ENCODE measurements at places on chromosomes 13 and 19.

DNA sequence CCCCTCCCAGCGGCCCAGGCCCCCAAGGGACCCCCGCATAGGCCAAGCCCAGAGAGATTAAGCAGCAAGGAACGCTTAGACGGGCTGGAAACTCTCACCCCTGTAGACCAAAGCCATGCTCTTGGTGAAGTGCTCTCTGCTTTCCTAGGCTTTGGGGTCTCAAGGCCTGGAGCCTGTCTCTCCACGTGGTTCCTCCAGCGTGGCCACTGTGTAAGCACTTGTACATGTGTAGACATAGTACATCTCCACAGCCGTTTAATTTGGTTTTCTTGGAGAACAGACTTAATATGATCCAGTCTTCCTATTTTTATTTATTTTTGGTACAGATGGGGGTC, 1.1 kb downstream of the NUDT19 start:
- DNase-seq, result no peak

DNA sequence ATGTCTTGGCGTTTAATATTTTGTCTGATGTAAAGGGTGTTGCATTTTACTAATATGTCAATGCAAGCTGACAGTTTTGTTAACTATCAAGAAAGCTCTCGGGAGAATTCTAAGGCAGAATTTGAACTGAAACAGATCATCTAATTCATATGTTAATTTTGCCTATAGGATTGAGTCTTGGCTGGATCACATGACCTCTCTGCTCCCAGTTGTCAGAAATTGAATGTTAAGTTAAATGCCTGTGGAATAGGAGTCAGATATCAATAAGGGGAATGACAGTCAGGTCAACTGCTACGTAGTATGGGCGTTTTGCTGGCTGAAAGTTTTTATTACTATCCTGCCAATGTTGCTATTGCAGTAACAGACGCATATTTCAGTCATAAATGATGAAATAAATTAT, 358.5 kb downstream of the MYO16 start:
- no peak for DNase-seq

- peak; percentile 22 for DNase-seq
Measured at GRCh38 chr19:3270902-3271301, 46.4 kb downstream of the CELF5 start.

DNA sequence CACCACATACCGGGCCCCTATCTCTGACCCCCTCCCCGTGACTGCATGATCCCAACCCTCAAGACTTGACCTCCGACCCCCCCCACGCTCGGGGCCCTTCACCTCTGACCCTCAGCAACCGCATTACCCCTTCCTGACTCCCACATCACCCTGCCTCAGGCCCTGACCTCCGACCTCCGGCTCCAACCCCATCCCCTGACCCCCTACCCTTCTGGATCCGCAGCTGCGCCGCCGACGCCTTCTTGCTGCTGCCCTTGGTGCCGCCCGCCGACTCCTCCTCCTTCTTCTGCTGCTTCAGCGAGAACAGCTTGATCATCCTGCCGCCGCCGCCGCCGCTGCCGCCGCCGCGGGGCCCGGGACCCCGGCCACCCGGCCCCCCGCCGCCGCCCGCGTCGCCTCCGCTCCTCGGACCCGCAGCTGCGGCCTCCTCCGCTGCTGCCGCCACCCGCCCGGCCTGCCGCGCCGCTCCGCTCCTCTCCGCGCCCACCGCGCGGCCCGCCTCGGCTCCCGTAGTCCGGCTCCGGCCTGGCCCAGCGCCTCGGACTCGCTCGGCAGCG, at the start of gene UBE2M:
Gene UBE2M (minus strand): TSS at position 546 of the 557 bp plus-strand sequence. CDS start 230 bp downstream, at position 316.
- DNase-seq, result no peak

DNA sequence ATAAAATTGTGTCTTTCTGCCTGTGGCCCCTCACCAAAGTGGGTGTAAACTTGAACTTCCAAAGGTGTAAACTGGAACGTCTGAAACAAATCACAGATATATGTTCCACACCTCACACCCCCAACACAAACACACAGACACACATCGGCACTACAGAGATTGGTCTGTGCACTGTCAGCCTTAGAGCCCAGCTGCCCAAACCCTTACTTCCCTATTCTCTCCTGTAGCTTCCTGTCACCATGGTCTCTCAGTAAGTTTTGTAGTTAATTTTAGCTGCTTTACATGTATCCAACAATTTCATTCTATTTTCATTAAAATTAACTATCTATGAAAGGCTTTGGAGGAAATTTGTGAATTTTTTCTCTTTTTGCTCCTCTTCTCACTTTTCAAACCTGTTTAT, 5.4 kb downstream of the TM9SF2 start:
- no peak for DNase-seq

DNA sequence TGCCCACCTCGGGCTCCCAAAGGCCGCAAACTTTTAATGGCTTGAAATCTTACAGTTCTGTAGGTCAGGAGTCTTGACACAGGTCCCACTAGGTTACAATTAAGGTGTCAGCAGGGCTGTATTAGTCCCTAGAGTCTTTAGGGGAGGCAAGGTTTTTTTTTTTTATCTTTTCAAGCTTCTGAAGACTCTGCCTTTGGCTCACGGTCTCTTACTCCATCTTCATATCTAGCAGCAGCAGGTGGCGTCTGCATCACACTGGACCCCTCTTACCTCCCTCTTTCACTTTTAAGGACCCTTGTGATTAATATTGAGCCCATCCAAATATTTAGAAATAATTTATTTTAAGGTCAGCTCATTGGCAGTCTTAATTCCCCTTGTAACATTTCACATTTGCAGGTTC, 11.6 kb downstream of the MIR17HG start:
- no peak for DNase-seq

- peak; percentile 80 for DNase-seq
Measured at GRCh38 chr13:114067381-114067885, 65.0 kb downstream of the RASA3 start.

DNA sequence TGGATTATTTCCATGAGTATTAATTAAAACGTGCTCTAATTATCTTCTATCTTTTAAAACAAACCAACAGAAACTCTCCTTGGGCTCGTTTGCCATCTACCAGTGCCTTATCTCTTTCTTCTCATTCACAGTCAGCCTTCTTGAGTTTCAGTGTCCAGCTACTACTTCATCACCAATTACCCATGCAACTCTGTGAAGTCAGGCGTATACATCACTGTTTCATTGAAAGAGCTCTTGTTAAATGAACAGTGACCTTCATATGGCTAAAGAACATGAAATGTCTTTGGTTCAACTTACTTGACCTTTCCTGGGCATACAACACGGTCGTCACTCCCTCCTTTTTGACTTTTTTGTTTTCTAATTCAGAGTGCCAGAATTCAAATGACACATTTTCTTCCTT, 5.2 kb upstream of the IFT88 start:
- DNase-seq, result no peak

GRCh38 chr19:18452386-18452785, 14.5 kb upstream of the ISYNA1 start:
- no peak for DNase-seq

- DNase-seq, result no peak
Measured at GRCh38 chr13:50914848-50915247, 5.3 kb downstream of the RNASEH2B start.

GRCh38 chr19:30328096-30328495, 44.1 kb upstream of the ZNF536 start:
- no peak for DNase-seq

DNA sequence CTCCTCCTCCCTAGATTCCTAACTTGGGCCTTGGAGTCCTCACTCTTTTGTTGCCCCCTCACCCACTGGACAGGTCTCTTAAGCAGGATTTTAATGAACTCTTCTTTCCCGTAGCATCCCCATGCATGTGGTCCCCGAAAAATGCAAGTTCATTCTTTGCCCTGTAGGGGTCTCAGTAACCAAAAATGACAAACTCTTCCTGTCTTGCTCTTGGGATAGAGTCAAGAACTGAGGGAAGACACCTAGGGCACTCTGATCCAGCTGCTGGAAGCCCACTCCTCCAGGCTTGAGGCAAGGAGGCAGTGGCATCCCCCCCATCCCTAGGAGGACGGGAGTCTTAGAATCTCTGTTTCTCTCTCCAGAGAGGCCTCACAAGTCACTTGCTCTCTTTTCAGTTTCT, 987.0 kb downstream of the DIAPH3 start:
- no peak for DNase-seq

GRCh38 chr13:98962901-98963590, 14.8 kb downstream of the DOCK9 start:
- no peak for DNase-seq

DNA sequence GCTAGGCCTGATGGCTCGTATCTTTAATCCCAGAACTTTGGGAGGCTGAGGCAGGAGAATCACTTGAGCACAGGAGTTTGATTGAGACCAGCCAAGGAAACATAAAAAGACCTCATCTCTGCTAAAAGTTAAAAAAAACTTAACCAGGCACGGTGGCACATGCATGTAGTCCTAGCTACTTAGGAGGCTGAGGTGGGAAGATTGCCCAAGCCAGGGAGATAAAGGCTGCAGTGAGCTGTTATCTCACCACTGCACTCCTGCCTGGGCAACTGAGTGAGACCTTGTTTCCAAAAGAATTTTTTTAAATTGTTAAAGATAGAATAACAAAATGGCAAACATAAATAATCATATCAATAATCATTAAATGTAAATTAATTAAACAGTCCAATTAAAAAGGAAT, 365.8 kb downstream of the MTUS2 start:
- DNase-seq, result no peak

- DNase-seq, result no peak
Measured at GRCh38 chr13:80340651-80341100, 250 bp downstream of the SPRY2 start.

DNA sequence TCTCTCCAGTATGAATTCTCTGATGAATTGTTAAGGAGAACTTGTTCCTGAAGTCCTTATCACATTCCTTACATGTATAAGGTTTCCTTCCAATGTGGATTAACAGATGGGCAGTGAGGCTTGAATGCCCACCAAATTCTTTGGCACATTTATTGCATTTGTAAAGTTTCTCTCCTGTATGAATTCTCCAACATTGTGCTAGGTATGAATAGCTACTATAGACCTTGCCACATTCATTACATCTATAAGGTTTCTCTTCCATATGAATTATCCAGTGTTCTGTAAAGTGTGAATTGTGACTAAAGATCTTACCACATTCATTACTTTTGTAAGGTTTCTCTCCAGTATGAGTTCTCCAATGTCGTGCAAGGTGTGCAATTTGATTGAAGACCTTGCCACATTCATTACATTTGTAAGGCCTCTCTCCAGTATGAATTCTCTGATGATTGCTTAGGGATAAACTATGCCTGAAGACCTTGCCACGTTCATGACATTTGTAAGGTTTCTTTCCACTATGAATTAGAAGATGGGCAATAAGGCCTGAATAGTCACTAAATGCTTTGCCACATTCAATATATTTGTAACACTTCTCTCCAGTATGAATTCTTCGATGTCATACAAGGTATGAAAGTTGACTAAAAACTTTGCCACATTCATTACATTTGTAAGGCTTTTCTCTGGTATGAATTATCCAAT, 20.4 kb downstream of the ZNF578 start:
- DNase-seq, result no peak

GRCh38 chr19:41705393-41706174, 2.8 kb upstream of the CEACAM5 start:
- no peak for DNase-seq

DNA sequence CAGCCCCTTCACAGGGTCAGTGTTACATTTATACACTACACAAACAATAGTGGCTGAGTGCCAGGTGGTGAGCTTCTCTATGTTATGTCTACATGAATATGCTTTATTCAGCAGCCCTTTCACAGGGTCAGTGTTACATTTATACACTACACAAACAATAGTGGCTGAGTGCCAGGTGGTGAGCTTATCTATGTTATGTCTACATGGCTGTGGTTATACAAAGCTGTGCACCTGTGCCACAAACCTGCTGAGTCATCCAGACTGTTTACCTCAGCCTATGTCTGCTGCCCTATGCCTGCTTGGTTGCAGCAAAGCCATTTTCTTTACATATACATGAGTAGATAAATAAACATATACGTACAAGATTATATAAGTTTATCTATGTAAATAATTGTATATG, 76.5 kb downstream of the ZNF726 start:
- DNase-seq, result no peak

GRCh38 chr13:64810750-64811149, 2419.4 kb downstream of the PCDH9 start:
- no peak for DNase-seq

DNA sequence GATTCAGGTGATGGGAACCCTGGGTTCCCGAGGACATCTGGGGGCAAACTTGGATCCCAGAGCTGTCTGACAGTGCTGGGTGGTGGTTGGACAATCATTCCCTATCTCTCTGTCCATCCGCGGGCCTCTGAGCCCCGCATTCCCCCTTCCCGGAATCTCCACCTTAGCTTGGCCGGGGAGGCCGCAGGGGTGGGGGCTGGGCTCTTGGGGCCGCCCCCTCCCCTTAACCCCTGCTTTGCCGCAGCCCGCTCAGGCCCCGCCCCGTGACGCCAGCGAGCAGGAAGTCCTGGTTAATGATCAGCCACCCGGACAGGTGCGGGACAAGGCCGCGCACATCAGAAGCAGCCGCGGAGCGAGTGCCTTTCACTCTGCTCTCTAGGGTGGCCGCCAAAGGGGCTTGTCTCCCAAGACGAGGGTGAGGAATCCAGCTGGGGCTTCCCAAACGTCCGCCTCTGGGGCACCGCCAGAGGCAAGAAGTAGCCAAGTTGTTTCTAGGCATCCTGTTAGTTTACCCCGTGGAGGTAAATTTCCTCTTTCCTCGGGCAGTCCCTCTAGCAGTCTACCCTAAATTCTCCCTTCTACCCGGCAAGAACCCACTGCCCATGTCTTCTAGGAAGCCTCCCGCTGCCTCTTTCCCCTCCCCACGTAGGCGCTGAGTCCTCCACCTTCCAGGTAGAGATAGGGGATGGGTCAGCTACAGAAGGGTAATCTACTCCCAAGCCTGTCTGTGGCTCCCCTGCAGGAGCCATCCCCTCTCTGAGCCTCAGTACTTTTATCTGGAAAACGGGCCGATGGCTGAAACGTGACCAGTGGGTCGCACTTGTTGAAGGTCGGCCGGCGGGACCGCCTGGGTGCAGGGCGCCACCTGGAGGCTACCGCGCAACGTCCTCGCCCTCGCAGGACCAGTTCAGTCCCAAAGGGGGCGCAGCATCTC, 3.0 kb downstream of the IRF2BP1 start:
- peak; percentile 69 for DNase-seq

GRCh38 chr13:109919715-109920375, 133.5 kb upstream of the IRS2 start:
- DNase-seq, result no peak

GRCh38 chr19:39113199-39113598, 12.4 kb upstream of the PAK4 start:
- DNase-seq, result no peak

GRCh38 chr19:46954993-46955812, 64.4 kb upstream of the NPAS1 start:
- DNase-seq, result no peak

DNA sequence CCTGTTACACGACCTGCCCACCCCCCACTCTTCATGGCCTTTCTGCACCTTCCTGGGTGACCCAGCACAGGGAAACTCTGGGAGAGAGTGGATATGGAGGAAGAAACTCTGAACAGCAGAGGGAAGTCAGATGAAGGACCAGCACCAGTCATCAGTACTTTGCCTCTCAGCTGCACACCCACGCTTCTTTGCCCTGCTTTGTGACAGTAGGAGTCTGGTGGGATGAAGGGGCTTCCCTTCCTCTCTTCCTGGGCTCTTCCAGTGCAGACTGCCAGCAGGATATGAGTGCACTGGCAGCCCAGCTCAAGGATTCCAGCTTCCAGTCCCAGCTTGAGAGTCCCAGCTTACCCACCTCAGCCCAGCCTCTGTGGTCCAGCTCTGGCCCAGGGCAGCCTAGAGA, 68.9 kb downstream of the CRYL1 start:
- DNase-seq, result no peak

All from HFF-Myc (cell line).